Breast epithelium (tissue), 4 donors: ENCODE measurements at places on chromosomes 3 and 15. TPM values are rescaled to one million over a fixed set of nuclear protein-coding genes. Genes with fewer than 3 reads are reported as not detected.

GRCh38 chr15:56351957-56352506 lies 13.2 kb upstream of the TEX9 start:
- H3K36me3 ChIP-seq = no peaks in the 10 kb centered on the region
- H3K4me3 ChIP-seq = no peak overlapping the region
- no peak for DNase-seq
- no peak overlapping the region for H3K27ac ChIP-seq
- H3K4me1 ChIP-seq = no peaks in the 10 kb centered on the region

DNA sequence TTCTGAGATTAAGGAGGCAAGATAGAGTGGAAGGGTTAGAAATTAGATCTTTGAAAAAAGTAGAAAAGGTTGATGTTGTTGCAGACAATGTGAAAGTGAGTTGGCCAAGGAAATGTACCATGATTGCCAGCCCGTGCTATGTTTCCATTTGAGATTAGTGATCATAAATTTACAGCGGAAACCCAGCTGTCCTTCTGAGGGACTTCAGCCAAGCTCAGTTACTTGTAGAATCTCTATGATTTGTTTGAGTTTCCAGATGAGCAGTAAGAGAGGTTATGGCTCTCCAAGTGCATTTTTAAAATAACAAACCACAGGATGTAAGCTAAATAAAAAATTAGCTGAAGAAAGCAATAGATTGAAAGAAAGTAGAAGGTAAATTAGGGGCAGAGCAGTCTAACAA lies 54.2 kb upstream of the RBMS3 start:
- H3K36me3 ChIP-seq = no peaks in the 10 kb centered on the region
- no peak overlapping the region for H3K27ac ChIP-seq
- no peaks in the 10 kb centered on the region for H3K27me3 ChIP-seq
- no peak for DNase-seq

DNA sequence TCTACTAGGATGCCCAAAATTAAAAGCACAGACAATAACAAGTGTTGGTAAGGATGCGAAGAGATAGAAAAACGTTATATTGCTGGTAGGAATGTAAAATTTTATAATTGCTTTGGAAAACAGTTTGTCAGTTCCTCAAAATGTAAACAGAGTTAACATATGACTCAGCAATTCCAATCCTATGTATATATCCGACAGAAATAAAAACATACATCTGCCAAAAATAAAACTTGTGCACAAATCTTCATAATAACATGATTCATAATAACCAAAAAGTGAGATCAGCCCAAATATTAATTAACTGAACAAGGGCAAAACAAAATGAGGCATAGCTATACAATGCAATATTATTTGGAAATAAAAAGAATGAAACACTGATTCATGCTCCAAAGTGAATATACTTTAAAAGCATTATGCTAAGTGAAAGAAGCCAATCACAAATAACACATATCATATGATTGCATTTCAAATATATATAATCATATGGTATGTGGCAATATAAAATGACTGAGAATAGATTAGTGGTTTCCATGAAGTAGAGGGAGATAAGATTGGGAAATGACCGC lies 609.3 kb downstream of the IGSF11 start:
- DNase-seq = no peak
- no peaks in the 10 kb centered on the region for H3K27me3 ChIP-seq
- no peak overlapping the region for H3K27ac ChIP-seq
- no peak overlapping the region for H3K4me3 ChIP-seq
- H3K36me3 ChIP-seq = no peaks in the 10 kb centered on the region

GRCh38 chr15:85551221-85551832 lies 170.9 kb downstream of the AKAP13 start:
- peak overlapping the region; percentile 26 for H3K27ac ChIP-seq
- H3K4me1 ChIP-seq = no peaks in the 10 kb centered on the region
- H3K36me3 ChIP-seq = no peaks in the 10 kb centered on the region
- H3K27me3 ChIP-seq = no peaks in the 10 kb centered on the region
- H3K4me3 ChIP-seq = no peak overlapping the region

- no peaks in the 10 kb centered on the region for H3K36me3 ChIP-seq
- no peaks in the 10 kb centered on the region for H3K4me1 ChIP-seq
- H3K27ac ChIP-seq = peak overlapping the region; percentile 96
- peak overlapping the region; percentile 88 for H3K4me3 ChIP-seq
- no peak for DNase-seq
Observed at GRCh38 chr3:48919215-48920138, 835 bp downstream of the ARIH2 start.

DNA sequence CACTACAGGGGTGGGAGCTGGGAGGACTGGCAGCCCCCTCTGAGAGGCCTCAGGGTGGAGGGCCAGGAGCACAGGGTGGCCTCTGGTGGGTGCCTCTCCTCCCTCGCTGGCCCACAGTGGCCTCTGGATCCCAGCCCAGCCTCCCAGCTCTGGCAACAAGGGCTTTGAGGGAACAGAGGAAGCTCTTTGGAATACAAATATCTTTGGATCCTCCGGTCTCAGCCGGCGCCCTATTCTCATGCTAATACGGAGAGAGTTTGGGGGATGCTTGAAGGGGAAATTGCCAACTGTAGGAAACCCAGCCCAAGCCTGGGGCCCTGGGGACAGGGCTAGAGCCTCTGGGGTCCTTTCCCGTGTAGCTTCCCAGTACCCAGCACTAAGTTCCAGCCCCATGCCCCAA lies 33.4 kb upstream of the INSYN1 start:
- H3K27ac ChIP-seq = no peak overlapping the region
- no peak overlapping the region for H3K4me3 ChIP-seq
- no peak for DNase-seq
- no peaks in the 10 kb centered on the region for H3K36me3 ChIP-seq

- H3K4me3 ChIP-seq = no peak overlapping the region
- no peak for DNase-seq
- no peaks in the 10 kb centered on the region for H3K27me3 ChIP-seq
- no peaks in the 10 kb centered on the region for H3K36me3 ChIP-seq
Observed at GRCh38 chr15:64600794-64601193, 140.4 kb downstream of the ZNF609 start.

DNA sequence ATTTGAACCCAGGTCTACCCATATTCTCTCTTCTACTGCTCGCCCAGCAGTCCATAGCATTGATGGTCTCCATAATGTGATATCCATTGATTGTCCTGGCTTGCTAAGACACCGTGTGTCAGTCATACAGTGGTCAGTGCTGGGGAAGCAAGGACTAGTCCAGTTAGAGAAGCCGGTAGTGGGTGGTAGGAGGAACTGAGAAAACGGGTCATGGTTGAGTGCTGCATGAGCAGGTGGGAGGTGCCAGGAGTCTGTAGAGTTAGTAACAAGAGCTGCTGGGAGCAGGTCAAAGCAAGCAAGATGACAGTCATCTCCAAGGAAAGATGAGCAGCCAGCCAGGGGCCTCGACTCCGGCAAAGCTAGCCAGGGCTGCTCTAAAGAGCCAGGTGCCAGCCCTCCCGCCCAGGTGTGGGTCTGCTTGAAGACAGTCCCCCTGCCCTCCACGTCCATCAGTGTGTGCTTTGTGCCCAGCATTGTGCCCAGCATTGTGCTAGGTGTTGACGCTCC lies 29.5 kb upstream of the USP3 start:
- H3K27ac ChIP-seq = peak overlapping the region; percentile 33
- H3K27me3 ChIP-seq = no peaks in the 10 kb centered on the region
- no peak for DNase-seq
- H3K4me1 ChIP-seq = no peaks in the 10 kb centered on the region
- no peaks in the 10 kb centered on the region for H3K36me3 ChIP-seq

DNA sequence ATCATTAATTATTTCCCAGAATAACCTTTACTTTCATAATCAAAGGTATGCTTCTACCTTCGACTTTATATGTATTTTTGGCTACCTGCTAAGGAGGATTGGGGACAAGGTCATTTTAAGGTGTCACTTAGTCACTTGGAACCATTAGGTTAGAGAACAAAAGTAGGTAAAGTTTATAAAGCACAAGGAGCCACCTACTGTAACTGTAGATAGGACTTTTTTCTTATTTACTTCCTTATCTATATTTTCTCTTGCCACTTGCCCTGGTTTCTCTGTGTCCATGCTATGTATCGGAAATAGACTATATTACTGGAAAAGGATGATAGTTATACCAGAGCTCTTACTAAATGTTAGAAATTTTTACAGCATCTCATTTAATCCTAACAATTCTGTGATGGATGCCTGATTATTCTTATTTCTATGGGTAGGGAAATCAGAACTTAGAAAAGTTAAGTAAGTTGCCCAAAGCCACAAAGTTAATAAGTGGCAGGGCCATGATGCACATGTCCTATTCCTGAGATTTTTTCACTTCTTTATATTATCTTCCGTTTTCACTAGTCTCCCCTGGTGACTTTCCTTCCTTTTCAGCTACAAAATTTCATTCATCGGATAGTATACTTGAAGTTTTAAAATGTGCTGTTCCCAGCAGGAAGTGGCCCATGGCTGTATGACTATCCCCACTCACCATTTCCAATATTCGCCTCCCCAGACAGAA lies 132.5 kb downstream of the CMSS1 start:
- no peak overlapping the region for H3K4me3 ChIP-seq
- no peak overlapping the region for H3K27ac ChIP-seq

DNA sequence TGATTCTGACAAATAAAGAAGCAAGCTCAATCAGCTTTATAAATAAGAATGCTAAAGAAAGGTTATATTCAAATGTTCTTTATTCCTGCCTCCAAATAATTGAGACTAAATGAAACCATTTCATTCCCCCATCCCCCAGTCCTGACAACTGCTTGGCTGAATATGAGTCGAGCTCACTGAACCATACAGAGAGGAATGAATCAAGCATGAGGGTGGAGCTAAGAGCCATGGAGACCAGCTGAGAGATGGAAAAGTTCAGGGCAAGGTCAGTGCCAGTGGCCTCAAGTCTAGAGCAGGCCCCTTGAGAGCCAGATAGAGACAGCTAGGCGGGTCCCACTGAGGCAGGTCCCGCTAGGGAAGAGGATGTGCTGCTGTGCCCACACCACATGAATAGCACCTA lies 188.7 kb upstream of the EIF1B start:
- no peak overlapping the region for H3K27ac ChIP-seq
- H3K4me1 ChIP-seq = no peaks in the 10 kb centered on the region
- no peak for DNase-seq

DNA sequence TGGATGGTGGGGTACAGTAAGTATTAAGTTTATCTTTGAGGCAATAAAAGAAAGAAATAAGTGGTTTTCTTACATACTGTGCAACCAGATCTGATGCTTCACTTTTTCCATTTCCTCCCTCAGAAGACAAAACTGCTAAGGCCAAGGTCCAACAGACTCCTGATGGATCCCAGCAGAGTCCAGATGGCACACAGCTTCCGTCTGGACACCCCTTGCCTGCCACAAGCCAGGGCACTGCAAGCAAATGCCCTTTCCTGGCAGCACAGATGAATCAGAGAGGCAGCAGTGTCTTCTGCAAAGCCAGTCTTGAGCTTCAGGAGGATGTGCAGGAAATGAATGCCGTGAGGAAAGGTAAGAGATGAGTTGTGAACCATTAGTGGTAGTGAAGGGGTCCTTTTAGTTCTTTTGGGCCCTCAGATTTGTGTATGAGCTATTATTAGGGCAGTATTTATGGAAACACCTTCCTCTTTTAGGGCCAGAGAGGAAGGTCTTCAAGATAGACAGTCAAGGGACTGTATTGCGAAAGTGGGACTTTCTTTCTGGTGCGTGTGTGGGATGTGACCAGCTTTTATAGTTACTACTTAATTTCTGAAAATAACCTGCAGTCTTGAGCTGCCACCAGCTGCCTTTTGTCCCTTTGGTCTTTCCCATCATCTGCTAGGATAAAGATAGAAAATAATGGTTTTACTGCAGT lies 4.6 kb downstream of the ALAS1 start:
- H3K4me3 ChIP-seq = no peak overlapping the region
- peaks cover 3% of the 10 kb centered on the region for H3K4me1 ChIP-seq
- H3K27me3 ChIP-seq = no peaks in the 10 kb centered on the region
- DNase-seq = no peak
- H3K27ac ChIP-seq = no peak overlapping the region

- no peak overlapping the region for H3K4me3 ChIP-seq
- no peak for DNase-seq
- no peaks in the 10 kb centered on the region for H3K4me1 ChIP-seq
Observed at GRCh38 chr3:193665370-193665989, 72.5 kb downstream of the OPA1 start.

GRCh38 chr15:36469311-36469966 lies 110.0 kb upstream of the CDIN1 start:
- H3K27ac ChIP-seq = no peak overlapping the region
- no peaks in the 10 kb centered on the region for H3K36me3 ChIP-seq
- DNase-seq = no peak
- no peak overlapping the region for H3K4me3 ChIP-seq
- H3K27me3 ChIP-seq = no peaks in the 10 kb centered on the region
- H3K4me1 ChIP-seq = no peaks in the 10 kb centered on the region

- H3K4me3 ChIP-seq = no peak within 1 kb of the TSS
- H3K4me1 ChIP-seq = peaks cover 8% of the 10 kb centered on the region
- no peak for DNase-seq
- H3K27me3 ChIP-seq = no peaks in the 10 kb centered on the region
Observed at GRCh38 chr3:52225452-52226228, at the start of gene TLR9. Gene TLR9, minus strand, starts transcription at chr3:52225645. Its CDS starts 116 bp downstream, at chr3:52225529.

GRCh38 chr15:52670087-52670486 lies 9.1 kb downstream of the ATOSA start:
- no peak overlapping the region for H3K4me3 ChIP-seq
- H3K27ac ChIP-seq = no peak overlapping the region
- no peak for DNase-seq
- peaks cover 4% of the 10 kb centered on the region for H3K36me3 ChIP-seq
- H3K4me1 ChIP-seq = no peaks in the 10 kb centered on the region

- H3K27ac ChIP-seq = no peak overlapping the region
- no peak overlapping the region for H3K4me3 ChIP-seq
- DNase-seq = no peak
- H3K27me3 ChIP-seq = no peaks in the 10 kb centered on the region
- no peaks in the 10 kb centered on the region for H3K4me1 ChIP-seq
- no peaks in the 10 kb centered on the region for H3K36me3 ChIP-seq
Observed at GRCh38 chr15:53716909-53717876, 42.3 kb downstream of the WDR72 start.

DNA sequence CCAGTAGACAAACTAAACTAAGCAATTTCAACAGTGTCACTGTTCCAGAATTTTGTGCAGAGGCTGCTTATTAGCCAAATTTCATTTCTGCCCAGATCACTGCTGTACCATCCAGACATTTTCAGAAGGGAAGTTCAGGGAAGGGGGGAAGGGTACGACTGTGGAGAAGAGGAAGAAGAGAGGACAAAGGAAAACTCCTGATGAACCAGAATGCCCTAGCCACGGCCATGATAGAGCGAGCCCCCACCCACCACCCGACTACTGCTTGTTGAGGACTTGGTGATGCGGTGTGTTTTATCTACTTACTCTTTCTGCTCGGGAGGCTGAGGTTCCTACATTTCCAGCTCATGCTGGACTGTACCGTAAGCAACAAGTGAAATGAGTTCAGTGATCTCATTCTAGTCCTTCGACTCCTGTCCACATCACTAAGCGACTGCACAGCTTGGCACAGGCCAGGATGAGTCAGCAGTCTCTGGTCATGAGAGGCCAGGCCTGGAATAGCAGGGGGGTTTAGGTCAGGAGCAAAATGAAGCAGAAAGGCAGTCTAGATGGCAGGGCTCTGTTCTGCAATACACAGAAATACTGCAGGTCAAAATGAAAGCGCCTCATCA lies 330.8 kb downstream of the TIGIT start:
- no peaks in the 10 kb centered on the region for H3K4me1 ChIP-seq
- H3K27me3 ChIP-seq = no peaks in the 10 kb centered on the region
- peak; percentile 71 for DNase-seq
- peak overlapping the region; percentile 34 for H3K4me3 ChIP-seq

The SAMD7 gene
- not detected for total RNA-seq

The RBMS3 gene
- 103 TPM for total RNA-seq

The NAALADL2 gene
- 69.5 TPM for total RNA-seq

The B3GALNT1 gene
- total RNA-seq = 14.6 TPM

The MME gene
- 119 TPM for total RNA-seq

The CCDC39 gene
- total RNA-seq = 0.32 TPM

The RTP1 gene
- total RNA-seq = not detected

The NLGN1 gene
- total RNA-seq = 6.9 TPM
